ENCODE measurements at places on chromosomes 1 and 21.

DNA sequence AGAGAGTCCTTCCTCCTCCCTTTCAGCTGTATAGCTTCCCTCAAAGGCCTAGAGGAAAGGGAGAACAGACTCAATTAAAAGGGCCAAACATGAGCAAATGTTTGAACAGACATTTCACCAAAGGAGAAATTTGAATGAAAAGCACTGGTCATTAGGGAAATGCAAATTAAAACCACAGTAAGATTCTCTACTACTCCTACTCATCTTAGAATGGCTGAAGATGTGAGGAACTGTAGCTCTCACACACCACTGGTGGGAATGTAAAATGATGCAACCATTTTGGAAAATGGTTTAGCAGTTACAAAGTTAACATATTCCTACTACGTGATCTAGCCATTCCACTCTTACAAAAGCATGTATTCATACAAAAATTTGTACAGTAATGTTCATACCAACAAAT is 253.0 kb upstream of the HOOK1 start:
- DNase-seq: no peak

DNA sequence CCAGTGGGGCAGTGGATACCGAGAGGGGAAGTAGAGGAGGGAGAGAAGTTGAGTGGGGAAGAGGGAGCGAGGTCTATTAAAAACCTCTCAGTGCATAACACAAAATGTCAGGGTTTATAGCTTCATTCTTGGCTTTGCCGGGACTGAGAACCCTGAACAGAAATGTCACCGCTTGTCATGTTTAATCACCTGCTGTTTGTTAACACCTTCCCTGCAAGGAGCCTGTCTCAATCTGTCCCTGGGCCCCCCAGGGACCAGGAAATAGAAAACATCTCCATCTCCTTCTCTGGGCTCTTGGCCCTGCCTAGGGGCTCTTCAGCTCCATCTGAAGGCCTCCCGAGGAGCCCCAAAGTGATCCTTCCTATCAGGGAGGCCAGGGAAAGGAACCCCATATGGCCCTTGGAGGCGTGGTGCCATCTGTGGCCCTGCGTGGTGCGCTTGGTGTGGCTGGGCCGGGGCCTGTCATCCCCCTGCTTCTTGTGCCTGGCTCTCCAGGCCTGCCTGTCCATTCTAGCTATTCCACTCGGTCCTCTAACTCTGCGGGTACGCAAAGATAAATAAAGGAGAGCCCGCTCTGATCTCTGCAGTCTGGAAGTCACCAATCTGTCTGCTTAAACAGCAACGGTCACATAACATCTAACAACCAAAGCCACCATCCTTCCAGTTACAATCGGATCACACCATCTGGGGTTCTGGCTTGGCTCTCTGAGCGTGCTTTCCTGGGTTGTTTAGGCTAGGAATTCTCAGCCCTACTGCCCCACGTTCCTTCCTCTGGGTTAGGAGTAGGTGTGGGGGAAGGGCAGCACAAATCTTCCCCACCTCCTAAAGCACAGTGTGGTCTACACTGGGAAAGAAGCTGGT is 113.8 kb downstream of the CASZ1 start:
- no peak for DNase-seq

DNA sequence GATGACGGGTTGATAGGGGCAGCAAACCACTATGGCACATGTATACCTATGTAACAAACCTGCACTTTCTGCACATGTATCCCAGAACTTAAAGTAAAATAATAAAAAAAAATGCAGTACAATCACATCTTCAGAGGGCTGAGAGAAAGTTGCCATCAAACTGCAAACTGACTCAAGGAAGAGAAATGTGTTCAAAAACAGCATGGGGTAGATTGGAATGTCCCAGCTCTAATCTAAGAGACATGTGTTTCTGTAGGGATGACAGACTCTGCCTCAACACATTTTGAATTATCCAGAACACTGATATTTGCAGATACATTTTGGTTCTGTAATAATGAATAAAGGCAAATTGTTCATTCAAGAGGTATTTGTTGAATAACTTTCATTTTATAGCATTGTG is 171.2 kb upstream of the RUNX1 start:
- no peak for DNase-seq

DNA sequence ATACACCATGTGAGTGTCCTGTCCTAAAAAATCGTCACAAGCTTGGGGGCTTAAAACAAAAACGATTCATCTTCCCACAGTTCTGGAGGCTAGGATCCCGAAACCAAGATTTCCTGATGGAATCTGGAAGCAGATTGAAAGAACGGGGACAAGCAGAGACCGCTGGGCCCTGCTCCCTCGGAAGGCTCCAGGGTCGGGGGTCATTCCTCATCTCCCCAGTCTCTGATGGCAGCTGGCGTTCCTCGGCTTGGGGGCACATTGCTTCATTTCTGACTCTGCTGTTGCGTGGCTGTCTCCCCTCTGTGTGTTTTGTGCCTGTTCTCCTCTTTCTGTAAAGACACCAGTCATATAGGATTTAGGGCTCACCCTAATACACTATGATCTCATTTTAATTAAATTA is 114.2 kb upstream of the TMPRSS2 start:
- no peak for DNase-seq

DNA sequence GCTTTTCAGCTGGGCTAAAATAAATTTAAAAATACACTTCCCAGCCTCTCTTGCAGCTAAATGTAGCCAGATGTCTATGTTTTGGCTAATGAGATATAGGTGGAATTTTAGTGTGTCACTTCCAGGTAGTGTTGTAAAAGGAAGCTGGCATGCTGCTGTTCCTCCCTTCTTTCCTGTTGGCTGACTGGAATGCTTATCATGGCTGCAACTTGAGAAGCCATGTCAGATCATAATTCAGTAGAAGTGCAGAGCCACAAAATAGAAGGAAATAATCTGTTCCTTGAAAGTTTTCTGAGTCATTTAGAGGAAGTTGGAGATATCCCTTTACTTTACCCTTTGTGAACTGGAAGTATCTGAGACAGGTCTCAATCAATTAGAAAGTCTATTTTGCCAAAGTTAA is 10.9 kb upstream of the RBM15 start:
- no peak for DNase-seq

DNA sequence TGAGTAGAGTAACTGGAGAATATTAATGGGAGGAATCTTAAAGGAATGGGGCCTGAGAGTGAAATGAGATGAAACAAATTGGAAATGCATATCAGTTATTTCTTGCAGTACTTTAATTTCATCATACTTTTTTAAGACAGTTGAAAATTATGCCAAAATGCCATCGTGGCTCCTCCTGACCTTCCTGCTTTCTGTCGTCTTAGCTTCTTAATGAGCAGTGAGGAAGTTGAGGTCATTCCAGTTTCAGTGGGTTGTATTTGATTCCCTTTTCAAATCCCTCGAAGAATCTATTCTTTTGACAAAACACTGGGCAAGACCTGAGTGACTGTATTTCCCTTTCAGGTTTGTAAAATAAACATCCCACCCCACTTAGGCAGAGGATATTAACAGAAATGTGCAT is 134.9 kb upstream of the MAP1LC3C start:
- DNase-seq: no peak

- DNase-seq: no peak
These were observed 24.7 kb downstream of the STX6 start for GRCh38 chr1:180997843-180998504.

DNA sequence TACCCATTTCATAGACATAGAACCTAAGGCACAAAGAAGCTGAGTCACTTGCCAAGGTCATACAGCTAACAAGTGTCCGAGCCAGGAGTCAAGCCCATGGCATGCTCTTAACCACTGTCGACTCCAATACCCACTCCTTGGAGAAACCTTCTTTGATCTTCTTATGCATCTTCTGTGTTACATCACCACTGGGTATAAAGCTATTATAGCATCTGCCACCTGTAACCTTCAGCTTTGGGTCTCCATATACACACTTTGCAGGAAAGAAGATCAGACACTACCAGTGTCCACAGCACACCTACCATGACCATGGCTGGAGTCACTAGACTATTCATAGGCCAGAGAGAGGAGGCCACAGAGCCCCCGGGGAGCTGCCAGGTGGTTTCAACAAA is 29.1 kb downstream of the GPA33 start:
- no peak for DNase-seq

GRCh38 chr1:104291156-104291555 is 541.5 kb downstream of the AMY1C start:
- no peak for DNase-seq

DNA sequence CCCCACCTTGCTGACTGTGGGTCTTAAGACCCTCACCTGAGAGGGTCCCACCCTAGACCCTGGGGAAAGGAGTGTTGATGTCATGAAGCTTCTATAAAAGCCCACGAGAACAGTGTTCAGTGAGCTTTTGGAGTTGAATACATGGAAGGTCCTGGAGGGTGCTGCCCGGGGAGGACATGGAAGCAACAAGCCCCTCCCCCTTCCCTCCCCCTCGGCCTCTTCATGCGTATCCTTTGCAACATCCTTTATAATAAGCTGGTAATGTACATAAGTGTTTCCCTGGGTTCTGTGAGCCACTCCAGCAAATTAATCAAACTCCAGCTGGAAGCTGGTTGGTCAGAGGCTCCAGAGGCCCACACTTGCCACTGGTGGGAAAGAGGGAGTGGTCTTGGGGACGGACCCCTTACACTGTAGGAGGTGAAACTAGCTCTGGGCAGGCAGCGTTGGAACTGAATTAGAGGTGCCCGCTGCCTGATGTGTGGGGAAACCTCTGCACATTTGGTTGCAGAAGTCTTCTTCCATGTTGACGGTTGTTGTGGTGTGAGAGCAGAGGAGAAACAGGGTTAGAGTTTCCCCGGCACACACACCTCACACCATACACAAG is 14.7 kb upstream of the COL6A1 start:
- no peak for DNase-seq

GRCh38 chr1:212207822-212208520 is 77.2 kb upstream of the PPP2R5A start:
- DNase-seq: no peak

All from right forelimb (tissue), 1 donor.